ENCODE measurements at places on chromosomes 6 and 20.

DNA sequence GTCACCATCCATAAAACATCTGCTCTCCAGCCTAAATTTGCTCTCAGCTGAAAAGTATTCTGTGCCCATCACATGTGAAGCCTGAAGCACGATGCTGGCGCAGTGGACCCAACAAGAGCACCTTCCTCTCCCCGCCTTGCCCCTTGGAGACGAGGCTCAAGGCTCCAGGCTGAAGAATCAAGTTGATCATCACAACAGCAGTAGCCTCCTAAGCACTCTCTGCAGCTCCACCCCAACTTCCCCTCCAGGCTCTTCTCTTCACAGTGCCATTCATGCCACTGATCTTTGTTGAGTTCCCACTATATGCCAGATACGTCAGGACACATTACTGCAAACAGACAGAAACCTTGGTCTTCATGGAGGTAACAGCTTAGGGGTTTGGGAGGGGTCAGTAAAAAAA lies 41.6 kb upstream of the ZNF217 start:
- no peak for DNase-seq

DNA sequence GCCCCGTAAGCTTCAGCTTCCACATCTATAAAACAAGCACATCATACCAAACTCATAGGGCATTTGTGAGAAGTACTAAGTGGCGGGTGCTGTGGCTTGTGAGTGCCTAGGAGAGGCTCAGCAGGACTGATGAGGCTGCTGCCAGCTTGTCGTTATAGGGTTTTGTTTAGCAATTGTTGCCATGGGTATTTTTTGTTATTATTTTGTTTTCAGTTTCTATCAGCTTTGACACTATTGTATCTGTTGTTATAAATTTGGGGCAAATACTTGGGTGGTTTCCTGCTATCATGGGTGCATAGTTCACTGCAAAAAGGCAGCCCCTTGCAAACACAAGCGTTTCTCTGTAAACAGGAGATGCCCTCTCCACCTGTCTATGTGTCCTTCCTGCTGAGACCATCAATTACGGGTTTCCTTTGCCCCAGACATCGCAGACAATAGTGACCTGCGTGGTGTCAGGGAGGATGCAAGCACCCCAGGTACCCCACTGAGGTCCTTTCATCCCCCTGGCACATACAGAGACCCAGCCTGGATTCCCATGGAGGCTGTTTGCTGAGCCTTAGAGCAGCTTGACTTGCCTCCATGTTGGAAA lies 3.1 kb upstream of the CCDC167 start:
- DNase-seq = no peak

DNA sequence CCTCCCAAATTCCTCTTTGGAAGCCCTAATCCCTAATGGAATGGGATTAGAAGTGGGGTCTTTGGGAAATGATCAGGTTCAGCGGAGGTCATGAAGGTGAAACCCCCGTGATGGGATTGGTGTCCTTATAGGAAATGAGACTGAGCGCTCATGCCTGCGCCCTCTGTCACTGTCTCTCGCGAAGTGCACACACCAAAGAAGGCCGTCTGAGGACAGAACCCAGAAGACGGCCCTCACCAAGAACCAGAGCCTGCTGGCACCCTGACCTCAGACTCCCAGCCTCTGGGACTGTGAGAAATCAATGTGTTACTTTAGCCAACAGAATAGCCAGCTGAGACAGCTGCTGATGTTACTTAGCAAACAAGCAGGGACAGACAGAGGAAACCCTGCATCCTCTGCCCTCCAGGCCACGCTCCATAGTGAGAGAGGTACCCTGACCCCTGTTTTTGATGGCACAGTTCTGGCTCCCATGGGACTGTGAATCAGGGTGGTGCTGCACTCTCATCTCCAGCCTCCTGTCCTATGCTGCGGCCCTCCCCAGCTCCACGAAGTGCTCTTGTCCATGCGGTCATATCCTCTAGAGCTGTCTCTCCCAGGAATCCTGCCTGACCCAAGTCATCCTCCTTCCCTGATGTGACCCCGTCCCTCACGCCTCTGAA lies 369.3 kb downstream of the ZFAND3 start:
- no peak for DNase-seq

DNA sequence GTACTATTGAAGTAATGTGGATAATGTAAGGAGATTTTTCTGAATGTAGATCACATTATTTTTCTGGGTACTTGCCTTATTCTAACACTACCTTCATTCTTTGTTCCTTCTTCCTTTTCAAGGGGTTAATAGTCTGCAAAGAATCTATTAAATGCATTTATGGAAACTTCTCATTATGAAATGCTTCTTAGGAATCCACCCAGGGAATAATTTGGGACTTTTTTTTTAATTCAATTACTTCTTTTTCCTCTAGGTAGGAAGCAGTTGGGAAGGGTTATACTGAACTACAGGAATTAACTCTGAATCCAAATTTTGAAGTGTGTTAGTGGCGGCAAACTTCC lies 173.1 kb downstream of the FOXA2 start:
- no peak for DNase-seq

DNA sequence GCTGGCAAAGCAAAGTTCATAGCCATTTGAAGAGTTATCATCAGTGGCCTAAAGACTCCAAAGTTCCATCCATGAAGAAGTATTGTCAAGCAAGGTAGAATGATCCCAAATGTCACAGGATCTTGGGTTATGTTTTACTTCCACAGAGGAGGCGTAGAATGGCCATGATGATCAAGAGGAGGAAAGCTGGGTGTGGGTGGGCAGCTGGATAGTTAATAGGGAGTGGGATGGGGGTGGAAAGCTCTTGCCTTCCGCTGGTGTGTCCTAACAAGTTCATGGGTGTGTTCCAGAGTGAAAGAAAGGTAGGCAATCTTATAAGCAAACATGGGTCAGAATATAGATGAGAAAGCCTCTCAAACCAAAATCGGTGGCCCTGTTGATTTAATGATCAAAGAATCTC lies 38.4 kb downstream of the PIGU start:
- no peak for DNase-seq

GRCh38 chr6:129753422-129753821 lies 43.4 kb upstream of the ARHGAP18 start:
- DNase-seq = no peak

DNA sequence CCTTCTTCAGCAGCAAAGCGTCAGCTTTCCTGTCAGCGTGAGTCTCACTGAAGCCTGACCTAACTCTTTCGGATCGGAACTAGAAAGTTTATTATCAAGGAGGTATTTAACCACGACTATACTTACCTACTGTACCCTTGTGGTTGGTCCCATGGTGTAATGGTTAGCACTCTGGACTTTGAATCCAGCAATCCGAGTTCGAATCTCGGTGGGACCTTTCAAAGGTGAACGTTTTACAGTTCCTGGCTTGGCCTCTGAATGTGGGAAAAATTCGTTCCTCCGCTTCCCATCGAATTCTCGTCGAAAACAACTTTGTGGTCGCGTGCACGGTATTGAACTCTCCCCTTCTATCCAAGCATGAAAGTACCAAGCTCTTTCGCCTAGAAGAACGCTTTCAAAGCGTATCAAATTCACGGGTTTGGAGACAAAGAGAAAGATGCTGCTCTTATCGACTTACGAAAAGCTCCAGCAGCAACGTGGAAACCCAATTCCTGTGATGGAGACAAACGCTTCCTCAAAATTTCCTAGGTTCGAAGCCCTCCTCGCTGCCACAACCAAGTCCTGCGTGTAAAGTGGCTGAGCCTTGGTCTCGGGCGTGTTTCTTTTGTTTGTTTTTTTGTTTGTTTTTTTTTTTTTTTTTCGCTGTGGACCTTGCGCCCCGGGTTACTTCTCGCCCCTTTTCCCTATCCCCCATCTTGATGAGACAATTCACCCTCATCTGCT lies 63.7 kb downstream of the GPX5 start:
- DNase-seq = peak; percentile 22

DNA sequence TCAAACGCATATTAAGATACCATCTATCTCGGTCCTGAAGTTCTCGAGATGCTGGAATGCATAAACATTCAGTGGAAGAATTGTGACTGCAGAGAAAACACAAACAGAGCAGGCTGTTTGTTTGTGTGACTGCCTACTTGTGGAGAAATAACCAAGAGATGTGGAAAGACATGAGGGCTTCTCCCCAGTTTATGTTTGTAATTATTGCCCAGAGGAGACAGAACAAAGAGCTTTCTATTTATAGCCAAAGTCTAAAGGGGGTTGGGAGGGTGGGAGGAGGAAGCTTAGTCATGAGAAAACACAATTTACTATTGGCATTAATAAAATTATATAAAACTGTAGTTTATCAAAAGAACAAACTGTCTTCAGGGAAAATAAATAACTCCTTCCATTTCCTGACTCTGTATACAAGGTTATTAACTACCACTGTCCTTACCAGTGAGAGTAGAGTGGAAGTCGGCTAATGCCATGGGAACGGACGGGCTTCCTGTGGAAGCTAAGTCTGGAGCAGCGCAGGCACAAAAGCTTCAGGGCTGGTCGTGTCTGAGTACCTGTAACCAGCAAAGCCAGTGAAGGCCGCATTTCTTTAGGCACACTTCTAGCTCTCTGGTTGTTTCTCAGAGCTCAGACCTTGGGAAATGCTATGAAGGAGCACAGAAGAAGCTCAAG lies 200.2 kb upstream of the SUPT3H start:
- DNase-seq = no peak

DNA sequence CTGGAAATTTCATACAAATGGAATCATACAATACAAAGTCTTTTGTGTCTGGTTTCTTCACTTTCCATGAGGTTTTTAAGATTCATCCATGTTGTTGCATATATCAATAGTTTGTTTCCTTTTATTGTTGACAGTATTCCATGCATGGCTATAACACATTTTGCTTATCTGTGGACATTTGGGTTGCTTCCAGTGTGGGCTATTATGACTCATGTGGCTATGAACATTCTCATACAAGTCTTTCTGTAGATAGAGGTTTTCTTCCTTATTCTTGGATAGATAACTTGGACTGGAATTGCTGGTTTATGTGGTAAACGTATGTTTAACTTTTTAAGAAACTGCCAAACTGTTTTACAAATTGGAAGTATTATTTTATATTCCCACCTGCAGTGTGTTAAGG lies 30.0 kb upstream of the KIF6 start:
- DNase-seq = no peak

- DNase-seq = no peak
Observed at GRCh38 chr6:72788188-72788587, 166.3 kb downstream of the KCNQ5 start.

DNA sequence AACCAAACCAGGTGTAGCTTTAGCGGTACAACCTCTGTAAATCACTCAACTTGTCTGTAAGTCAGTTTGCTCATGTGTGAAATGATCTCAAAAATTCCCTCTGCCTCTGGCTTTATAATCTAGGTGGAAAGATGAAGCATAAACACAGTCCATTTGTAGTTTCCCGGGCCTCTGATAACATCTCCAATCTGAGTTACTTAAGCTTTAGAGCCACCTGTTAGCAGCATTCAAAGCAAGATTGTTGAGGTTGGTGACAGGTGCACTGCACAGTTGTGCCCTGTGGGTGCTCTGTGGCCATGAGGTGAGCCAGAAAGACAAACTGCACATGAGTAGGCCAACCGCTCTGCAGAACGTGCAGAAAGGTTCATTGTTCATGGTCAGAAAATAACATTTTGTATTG lies 53.7 kb downstream of the MOCS1 start:
- DNase-seq = no peak

DNA sequence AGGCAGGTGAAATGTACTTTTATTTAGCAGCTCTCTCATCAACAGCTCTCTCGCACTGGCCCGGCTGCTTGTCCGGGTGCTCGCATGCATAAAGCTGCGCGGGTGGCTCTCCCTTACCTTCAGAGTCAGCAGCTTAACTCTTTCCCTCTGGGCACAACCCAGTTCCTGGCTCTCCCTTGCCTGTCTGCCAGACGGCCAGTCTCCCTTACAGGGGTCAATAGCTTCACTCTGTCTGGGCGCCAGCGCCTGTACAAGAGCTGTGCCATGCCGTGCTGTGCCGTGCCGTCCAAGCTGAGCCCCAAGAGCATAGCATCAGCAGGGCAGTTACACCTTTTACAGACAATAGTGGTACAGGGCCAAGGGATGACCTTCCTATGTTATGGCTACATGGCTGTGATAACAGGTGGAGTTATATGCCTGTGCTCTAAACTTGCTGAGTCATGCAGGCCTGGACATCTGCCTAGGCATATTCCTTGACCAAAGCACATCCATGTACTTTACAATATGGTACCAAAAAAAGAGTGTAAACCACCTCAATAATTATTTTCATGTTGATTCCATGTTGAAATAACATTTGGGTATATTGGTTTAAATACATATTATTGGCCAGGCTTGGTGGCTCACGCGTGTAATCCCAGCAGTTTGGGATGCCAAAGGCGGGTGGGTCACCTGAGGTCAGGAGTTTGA lies 47.9 kb downstream of the BLTP3A start:
- DNase-seq = no peak

- no peak for DNase-seq
Observed at GRCh38 chr6:116799945-116800344, 28.9 kb downstream of the GPRC6A start.

DNA sequence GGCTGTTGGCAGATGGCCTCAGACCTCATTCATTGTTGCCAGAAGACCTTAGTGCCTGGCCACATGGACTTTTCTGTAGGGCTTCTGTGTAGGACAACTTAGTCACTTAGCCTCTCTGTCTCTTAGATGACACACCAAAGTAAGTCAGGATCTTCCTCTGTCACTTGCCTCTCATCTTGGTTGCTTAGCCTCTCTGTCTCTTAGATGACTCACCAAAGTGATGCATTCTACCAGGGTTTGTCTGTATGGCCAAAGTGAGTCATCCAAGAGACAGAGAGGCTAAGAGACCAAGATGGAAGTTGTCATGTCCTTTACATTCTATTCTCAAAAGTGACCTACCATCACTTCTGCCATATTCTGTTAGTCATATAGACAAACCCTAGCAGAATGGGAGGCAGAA lies 255.9 kb upstream of the DEFB112 start:
- DNase-seq = no peak

DNA sequence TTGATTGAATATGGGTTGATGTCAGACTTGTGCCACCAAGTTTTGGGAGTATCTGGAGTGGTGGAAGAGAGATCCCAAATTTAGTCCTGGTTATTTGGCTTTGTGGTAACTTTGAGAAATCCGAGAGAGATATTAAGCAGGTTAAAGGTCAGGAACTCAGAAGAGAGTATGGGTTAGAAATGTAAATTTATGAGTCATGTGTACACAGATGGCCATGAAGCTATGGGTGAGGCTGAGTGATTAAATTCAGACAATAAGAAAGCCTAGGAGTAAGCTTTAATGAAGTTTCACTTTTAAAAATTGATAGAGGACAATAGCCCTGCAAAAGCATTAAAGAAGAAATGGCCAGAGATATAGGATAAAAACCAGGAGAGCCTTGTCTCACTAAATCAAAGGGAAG lies 14.3 kb downstream of the RIMS1 start:
- DNase-seq = no peak

DNA sequence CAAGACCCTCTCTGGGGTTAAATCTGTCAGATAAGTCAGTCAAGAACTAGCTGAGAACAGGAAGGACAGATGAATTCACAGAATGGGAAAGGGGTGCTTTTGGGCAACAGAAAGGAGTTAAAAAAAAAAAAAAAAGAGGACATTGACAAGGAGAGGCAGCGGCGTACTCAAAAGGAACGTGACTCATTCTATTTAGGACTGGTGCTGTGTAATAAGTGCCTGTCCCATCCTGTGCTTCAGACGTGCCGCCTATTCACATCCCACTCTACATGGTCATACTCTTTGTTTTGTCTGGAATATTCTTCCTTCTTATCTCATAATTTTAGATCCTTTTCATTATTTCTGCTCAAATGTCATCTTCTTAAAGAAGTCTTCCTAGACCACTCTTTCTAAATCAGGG lies 101.1 kb upstream of the EMILIN3 start:
- DNase-seq = no peak

GRCh38 chr6:75556240-75556639 lies 45.4 kb upstream of the SENP6 start:
- no peak for DNase-seq

Data from activated CD8-positive, alpha-beta memory T cell treated with anti-CD3 and anti-CD28 coated beads for 48 hours (primary cell).